K562 (cell line): ENCODE measurements at places on chromosomes 11 and 22. TPM values are rescaled to one million over a fixed set of nuclear protein-coding genes. Genes with fewer than 3 reads are reported as not detected.

SCGB2A2 gene
- not detected in 2 replicates for total RNA-seq

PNPLA3 gene
- total RNA-seq: 0.09 and 0.38 TPM in 2 replicates

RGL4 gene
- total RNA-seq: not detected in 2 replicates

MUC5AC gene
- under 0.01 TPM in 1 of 2 replicates, not detected in the other for total RNA-seq

MCHR1 gene
- not detected in 2 replicates for total RNA-seq

KCNQ1 gene
- 0.44 and 0.45 TPM in 2 replicates for total RNA-seq

LSP1 gene
- 0.73 and 1.1 TPM in 2 replicates for total RNA-seq

NCAM1 gene
- total RNA-seq: 0.09 TPM in 2 replicates

USH1C gene
- total RNA-seq: not detected in 2 replicates

DNA sequence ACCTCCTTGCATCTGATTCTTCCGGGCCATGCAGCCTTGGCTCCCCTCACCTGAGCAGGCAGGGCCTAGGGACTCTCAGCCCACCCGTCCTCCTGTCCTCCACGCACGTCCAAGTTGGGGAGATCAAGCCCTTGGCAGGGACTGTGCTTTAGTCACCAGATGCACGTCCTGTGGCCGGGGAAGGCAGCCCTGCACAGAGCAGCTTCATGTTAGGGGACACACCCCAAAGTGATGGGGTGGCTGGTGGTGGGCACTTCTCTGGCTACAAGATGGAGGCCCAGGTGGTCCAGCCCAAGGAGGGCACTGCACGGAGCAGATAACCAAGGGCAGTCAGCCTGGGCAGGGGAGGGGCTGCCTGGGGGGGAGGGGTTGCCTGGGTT, 1.2 kb downstream of the MUC5B start:
- DNase-seq: no peak

DNA sequence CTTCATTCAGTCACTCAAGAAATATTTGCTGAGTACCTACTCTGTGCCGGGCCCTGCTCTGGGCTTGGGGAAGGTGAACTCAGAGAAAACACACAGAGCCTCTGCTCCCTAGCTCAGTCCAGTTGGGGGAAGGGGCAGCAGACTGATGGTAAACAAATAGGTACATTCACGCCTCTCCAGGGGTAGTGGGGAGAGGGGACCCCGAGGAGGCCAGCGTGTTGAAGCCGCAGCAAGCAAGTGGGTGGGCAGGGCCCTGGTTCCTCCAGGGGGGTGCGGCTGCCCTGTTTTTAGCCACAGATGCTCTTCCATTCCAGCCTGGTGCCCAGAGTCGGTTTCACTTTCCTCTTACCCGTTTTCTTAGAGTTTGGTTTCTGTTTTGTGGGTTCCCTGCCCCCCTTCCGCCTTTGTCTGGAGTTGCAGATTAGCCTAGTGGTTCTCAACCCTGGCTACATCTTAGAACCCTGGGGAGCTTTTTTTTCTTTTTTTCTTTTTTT, 8.7 kb downstream of the DRAP1 start:
- peak; percentile 64 for DNase-seq

GRCh38 chr11:69127081-69127850, 28.5 kb upstream of the SMIM38 start:
- no peak for DNase-seq

DNA sequence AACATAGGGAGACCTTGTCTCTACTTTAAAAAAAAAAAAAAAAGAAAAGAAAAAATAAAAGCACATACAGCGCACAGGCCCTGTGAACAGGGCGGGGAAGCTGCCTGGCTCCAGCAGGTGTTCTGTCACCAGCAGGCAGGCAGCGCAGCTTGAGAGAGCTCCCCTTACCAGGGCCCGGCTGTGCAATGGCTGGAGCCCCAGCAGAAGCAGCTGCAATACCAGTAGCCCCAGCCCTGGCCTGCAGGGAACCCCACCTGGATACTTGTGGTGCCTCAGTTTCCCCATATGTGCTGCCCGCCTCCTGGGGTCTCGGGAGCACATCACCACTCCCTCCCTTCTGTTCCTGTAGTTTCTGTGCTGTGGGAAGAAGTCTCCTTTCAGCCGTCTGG, 12.3 kb downstream of the TSPAN32 start:
- DNase-seq: no peak

DNA sequence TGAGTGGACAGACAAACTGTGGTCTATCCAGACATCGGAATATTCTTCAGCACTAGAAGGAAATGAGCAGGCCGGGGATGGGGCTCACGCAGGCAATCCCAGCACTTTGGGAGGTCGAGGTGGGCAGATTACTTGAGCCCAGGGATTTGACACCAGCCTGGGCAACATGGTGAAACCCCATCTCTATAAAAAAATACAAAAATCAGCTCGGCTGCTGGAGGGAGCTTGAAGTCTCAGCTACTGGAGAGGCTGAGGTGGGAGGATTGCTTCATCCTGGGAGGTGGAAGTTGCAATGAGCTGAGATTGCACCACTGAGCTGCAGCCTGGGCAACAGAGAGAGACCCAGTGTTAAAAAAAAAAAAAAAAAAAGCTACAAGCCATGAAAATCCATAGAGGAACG, 8.0 kb upstream of the CTSD start:
- no peak for DNase-seq

GRCh38 chr11:109783840-109784239, 309.4 kb upstream of the ZC3H12C start:
- no peak for DNase-seq

DNA sequence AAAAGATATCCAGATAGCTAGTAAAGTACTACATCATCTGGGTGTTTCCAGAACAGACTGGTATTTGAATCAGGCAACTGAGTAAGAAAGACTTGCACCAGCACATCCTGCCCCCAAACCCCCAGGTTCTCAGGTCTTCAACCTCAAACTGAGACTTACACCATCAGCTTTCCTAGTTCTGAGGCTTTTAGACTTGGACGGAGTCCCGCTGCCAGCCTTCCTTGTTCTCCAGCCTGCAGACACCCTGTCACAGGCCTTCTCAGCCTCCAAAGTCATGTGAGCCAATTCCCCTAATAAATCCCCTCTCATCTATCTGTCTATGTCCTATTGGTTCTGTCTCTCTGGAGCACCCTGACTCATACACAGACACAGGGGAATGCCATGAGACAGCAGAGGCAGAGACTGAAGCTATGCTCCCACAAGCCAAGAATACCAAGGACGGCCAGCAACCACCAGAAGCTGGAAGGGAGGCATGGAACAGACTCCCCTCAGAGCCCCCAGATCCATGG, 10.9 kb downstream of the SMCO4 start:
- DNase-seq: no peak

GRCh38 chr11:117985953-117986887, at the start of gene IL10RA:
Gene IL10RA, plus strand, starts transcription at chr11:117986394. Its CDS starts 74 bp downstream, at chr11:117986468.
- DNase-seq: peak; percentile 90

- no peak for DNase-seq
These were observed 31.8 kb downstream of the USP35 start for GRCh38 chr11:78220218-78221157.

GRCh38 chr11:217704-218103, 10.2 kb downstream of the RIC8A start:
- DNase-seq: peak; percentile 50

DNA sequence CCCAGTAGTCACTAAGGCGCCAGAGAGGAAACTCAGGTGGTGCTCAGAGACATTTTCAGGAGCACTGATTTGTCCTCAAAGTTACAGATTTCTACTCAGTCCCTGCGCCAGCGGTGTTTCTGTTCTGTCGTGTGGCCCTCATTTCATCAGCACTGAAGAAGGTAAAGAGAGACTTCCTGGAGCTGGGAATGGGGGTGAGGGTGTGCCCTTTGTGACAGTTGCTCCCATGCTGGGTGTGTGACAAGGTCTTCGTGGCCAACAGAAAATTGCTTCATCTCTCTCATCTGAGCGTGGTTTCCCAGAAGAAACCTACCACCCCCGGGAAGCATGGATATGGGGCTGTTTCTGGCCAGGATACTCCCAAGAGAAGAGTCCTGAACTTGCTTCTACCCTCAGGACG, 2.0 kb upstream of the PPARA start:
- DNase-seq: no peak

- no peak for DNase-seq
These were observed 9.7 kb upstream of the PAFAH1B2 start for GRCh38 chr11:117134431-117134830.

DNA sequence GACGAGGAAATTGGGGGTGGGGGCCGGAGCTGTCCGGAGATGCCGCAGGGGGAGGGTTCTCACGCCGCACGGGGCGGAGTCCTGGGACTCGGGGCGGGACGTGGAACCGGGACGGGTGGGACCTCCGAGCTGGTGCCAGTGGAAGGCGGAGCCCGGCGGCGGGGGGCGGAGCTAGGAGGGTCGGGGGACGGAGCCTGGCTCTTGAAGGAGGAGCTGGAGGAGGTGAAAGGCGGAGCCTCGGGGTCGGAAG, 271 bp downstream of the FKBP2 start:
- DNase-seq: no peak

- no peak for DNase-seq
These were observed 689 bp upstream of the RAB39A start for GRCh38 chr11:107927559-107927958.

GRCh38 chr11:67400251-67400941, 1.3 kb downstream of the PPP1CA start:
- no peak for DNase-seq

GRCh38 chr11:3058753-3059664, 1.8 kb upstream of the CARS1 start:
- DNase-seq: peak; percentile 80

GRCh38 chr22:25127318-25127717, 72.3 kb upstream of the CRYBB3 start:
- DNase-seq: no peak

GRCh38 chr11:67410369-67410831, 5.1 kb upstream of the CARNS1 start:
- DNase-seq: no peak

DNA sequence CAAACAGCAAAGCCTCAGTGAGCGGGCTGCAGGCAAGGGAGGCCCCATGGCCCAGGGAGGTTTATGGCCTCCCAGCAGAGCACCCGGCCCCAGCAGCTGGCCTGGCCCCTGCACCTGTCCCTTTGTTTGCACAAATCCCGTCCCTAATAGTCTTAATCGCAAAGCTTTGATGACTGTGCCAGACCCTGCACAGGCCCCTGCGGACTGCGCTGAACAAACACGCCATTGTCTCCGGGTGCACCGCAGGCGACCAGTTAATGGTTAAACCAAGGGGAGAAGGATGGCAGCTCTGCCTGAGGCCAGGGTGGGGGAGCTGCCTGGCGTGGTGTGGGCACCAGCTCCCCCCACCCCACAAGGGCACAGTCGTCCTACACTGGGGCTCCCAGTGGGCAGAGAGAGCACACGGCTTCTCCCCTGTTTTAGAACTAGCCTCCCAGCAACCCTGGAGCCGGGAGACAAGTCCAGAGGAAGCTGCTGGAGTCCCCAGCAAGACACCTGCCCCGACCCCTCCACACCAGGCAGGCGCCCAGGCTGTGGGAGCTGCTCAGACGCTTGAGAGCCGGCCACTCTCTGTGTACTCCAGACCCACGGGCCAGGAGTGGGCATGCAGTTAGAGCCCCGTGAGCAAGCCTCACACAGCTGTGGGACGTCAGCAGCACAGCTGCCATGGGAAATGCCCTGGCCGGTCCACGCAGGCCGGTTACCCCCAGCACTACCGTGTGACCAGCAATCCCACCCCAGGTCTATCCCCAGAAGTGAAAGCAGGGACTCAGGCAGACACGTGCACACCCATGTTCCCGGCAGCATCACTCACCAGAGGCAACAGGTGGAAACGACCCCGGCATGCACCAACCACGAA, 39.7 kb upstream of the TH start:
- DNase-seq: no peak

DNA sequence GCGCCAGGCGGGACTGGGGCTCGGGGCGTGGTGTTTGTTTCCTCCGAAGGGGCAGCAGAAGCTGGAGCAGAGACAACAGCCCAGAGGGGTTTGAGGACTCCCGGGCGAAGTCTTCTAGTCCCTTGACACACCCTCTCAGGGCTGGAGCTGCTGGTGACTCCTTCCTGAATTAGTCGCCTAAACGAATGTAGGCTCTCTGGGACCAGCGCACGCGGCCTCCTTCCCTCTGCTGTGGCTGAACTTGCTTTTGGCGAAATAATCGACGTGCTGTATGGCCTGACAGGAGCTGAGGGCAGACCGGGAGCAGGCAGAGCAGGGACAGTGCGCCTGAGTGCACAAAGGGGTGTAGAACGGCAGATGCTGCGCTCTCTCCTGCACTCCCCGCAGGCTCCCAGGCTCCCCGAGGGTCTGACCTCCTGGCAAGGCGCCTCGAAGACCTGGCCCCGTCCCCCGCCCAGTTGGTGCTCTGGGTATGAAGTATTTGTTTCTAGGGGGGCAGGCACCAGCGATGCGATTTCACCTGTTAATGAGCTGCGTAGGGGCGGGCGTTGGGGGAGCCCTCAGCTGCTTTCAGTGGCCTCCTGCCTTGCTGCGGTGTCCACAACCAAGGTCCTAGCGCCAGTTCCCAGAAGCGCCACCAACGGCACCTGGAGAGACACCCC, 5.3 kb downstream of the SLC17A6 start:
- no peak for DNase-seq

GRCh38 chr11:113270080-113270479, 44.3 kb upstream of the TTC12 start:
- DNase-seq: no peak

DNA sequence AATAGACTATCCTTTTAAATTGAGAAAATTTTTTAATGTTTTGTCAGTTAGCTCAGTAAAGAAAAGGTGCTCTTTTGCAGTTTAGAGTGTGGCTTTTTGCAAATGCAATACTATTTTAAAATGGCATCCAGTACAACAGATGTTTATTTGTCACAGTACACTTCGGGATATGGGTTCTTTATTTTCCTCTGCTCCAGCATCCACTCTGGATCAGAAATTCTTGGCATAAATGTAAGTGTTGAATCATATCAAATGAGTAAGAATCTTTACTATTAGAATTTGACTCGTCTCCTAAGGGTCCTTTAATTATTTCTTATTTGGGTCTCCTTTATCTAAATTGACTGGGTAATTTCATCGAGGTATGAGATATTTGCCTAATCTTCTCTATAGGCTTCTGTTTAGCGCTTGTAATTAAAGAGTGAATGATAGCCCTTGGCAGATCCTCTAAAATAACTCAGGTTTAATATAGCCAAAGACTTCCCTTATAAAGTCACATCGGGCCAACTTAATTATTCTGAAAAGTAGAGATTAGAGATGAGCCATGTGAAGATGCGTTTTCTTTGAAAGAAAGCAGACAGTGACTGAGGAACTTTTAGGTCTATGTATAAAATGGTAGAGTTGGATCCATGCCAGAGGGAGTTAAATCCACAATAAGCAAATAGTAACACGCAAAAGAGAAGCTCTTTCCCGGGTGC, 132.7 kb downstream of the CASP12 start:
- DNase-seq: no peak
